Midbrain (tissue), 1 donor: ENCODE measurements at places on chromosomes 16 and 17.
A peak's percentile ranks its signal among the peaks of the same experiment; 100 is the strongest.

GRCh38 chr17:76104140-76104895 is 731 bp upstream of the EXOC7 start:
- DNase-seq, result no peak

DNA sequence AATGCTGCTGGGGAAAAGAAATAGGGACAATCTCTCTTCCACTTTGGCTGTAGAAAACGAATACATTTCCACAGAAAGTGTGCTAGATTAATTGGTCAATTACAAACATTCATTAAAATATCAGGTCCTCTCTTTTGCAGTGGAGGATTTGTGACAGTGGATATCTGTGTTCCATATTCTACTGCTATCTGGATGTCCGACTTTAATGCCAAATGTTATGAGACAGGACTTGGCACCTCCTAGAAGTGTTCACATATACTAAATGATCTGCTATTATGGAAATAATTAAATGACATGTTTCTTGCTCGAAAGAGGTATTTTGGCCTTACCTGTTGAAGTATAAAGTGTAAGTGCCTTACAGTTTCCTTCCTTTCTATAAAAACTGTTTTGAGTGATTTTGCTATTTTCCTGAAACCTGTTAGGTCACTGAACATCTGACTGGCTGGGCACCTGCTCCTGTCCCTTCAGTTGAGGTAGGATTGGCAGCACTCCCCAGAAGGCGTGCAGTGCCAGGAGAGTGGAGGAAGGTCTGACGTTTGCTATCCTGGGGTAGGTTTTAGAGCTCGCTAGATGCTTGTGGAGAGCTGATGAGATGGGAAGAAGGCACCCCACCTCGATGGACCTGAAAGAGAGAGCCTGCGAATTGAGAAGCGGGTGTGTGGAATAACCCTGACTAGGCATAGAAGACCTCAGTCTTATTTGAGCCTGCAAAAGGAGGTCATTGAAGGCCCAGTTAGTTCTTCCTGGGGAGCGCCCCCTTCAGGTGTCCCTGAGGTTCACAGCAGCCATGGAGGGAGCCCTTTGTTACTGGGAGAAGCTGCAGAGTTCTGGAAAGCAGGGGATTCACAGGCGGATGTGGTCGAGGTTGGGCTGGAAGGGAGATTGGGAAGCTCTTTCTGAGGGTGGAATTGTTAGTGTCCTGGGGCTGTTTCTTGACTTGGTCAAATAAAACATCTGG is 159.4 kb upstream of the ZNF267 start:
- DNase-seq, result no peak

DNA sequence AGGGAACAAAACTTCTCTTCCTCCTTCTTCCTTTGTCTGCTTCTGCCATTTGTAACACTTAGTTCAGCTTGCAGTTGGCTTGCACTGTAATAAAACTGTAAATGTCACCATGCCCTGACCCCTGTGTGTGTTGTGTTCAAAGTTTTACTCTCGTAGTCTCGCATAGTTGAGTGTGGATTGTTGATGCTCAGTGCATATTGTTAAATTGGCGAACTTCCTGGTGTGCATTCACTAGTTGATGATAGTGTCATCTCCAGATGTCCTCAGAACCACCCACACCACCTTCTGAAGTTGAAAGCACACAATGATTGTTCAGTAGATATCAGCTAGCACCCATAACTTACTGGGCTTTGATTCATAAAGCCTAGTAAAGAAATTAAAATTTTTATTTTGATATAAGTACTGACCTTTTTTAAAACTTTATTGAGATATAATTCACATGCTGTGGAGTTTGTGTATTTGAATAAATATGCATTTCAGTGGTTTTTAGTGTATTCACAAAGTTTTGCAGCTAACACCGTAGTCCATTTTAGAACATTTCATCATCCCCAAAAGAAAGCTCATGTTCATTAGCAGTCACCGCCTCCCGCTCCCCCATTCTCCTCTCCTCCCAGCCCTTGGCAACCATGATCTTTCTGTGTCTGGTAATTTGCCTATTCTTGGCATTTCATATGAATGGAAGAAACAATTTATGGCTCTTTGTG is 25.0 kb downstream of the USP10 start:
- peak; percentile 22 for DNase-seq

DNA sequence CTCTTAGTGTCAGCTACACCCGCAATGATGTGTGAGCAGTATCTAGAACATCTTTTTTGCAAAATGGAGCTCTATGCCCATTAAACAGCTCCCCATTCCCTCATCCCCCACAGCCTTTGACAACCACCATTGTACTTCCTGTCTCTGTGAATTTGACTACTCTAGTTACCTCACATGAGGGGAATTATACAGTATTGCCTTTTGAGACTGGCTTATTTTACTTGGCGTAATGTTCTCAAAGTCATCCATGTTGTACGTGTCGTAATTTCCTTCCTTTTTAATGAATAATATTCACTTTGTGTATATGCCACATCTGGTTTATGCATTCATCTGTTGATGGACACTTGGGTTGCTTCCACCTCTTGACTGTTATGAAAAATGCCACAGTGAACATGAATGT is 23.2 kb upstream of the CCL22 start:
- no peak for DNase-seq

DNA sequence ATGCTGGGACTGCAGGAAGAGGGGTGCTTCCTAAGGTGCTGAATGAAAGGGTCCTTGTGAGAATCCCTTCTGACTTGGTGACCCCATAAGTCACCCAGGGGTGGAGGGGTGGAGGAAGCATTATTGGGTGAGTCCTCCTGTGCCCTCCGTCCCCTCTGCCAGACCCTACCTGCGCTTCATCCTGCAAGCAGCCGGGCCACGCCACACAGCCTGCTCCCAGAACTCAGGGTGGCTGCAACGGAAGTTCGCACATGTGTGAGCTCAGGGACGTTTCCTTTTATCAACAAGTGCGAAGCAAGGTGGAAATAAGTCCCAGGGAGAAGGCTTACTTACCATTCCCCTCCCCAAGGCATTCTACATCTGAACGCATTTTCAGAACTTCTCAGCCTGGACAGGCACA is 40.9 kb downstream of the COX4I1 start:
- no peak for DNase-seq

DNA sequence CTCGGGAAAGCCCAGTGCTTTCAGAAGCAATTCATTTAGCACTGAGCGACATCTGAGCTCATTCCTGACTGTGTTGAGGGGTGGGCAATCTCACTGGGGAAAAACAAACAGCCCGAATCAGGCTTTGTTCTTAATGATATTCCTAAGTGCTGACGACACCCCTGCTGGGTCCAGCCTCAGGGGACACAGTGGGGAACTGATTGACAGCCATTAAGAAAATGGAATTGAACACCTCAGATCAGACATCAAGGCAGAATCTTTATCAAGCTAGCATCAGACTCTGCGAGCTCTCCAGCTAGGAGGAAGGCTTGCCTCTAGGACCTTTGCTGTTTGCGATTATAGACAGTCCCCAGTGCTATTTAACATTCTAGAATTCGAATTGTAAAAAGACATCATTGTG is 22.5 kb upstream of the LYRM9 start:
- no peak for DNase-seq

DNA sequence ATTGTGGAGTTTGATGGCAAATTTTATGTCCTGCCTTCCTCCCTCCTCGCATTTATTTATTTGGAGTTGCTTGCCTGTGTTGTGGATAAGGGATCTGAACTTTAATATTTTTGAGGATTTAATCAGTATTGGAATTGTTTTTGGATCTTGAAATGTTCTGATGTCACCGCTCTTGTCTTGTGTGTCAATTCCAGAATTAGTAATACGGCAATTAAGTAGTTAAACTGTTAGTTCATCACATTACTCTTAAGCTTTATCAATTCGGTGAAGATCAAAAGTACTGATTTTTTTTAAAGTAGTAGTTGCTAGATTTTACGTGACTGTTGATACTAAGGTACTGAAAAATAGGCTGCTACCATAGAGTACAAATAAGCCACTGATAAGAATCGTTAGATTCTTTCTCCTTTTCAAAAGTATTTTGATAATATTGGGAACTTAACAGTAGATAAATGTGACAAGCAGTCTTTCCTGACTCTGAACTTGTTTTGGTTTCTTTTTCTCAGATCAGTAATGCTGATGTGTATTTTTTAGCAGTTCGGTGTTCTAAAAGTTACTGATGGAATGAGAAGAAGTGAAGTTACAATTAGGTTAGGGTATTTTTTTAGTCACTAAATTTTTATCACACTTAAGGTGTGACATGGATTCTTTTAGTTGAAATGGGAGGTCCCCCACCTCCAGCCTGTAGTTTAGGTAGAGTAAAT is 2.0 kb downstream of the RBBP6 start:
- no peak for DNase-seq

DNA sequence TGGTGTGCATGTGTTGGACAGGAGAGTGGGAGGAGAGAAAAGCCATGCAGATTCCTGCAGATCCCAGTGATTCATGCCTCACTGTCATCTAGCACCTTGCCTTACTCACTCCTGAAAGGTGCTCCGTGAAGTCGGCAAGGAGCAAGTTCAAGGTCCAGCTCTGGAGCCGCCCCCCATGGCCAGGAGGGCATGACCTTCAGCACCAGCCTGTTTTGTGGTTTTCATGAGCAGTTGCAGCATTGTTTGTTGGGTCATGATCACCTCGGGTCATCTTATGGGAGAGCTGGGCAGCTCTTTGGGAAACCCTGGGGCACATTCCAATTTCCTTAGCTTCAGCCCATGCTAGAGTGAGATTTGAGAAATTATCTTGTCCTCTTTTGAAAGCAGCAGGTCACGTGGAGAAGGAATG is 137.5 kb upstream of the IRX3 start:
- DNase-seq, result no peak

GRCh38 chr16:78092758-78093157 is 6.7 kb upstream of the WWOX start:
- DNase-seq, result no peak

DNA sequence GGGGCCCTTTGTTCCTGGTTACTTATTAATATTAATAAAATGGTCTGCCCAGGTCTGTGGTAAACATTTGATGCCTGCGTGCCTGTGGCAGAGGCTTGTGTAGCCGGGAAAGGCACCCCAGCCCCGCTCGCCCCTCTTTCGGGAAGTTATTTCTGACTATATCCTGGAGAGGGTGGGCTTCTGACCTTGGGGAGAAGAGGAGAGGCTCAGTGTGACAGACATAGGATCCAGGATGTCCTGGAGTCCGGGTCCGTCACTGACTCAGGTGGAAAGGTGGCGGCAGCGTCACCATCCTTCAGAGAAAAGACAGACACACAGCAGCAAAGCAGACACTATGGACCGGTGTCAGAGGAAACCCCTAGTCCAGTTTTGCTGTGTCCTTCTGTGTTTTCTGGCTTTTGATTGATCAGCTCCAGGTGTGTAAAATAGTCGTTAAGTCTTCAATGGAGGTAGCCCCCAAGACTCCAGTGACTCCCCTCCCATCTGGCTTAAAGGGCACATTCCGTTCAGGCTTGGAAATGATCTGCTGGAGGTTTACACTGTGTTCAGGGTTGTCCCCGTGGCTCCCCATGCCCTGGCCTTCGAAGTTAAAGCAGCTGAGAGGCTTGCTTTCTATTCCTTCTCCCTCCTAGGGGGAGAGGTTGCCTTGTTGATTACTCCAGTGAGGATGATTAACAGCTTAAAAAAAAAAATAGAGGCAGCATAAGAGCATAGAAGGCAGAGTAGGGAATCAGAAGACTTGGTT is 81.6 kb downstream of the CCDC182 start:
- peak; percentile 38 for DNase-seq

GRCh38 chr17:63442549-63443035 is 3.5 kb downstream of the CYB561 start:
- DNase-seq, result no peak

GRCh38 chr17:37726891-37727675 is 17.8 kb downstream of the HNF1B start:
- no peak for DNase-seq

DNA sequence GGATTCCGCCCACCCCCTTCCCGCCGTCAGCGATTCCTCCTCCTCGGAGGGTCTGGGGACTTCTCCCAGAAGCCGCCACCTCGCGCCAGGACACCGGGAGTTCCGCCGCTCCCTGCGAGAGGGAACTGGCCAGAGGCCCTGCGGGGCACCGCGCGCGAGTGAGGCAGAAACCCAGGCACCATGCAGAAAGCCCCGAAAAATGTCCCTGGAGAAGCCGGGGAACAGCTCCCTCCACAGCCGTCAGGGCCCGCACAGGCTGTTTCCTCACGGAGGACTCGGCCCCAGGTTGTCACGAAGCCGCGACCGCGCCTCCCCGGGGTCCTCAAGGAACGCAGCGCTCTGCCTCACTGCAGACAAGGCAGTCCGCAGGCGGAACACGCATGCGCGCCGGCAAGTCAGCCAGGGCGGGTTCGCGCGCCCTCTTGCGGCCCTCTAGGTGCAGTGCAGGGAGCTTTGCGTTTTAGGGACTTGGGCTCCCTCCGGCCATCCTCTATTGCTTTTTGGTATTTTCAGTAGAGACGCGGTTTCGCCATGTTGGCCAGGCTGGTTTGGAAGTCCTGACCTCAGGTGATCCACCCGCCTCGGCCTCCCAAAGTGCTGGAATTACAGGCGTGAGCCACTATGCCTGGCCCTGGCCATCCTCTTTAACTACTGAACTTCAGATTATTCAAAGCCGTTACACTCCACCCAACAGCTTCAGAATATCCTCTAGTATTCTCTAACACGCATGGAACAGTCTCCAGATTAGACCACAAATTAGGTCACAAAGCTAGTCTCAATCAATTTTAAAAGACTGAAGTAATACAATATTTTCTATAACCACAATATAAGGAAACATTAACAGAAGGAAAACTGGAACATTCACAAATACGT is 20.3 kb upstream of the ZNF287 start:
- peak; percentile 92 for DNase-seq

DNA sequence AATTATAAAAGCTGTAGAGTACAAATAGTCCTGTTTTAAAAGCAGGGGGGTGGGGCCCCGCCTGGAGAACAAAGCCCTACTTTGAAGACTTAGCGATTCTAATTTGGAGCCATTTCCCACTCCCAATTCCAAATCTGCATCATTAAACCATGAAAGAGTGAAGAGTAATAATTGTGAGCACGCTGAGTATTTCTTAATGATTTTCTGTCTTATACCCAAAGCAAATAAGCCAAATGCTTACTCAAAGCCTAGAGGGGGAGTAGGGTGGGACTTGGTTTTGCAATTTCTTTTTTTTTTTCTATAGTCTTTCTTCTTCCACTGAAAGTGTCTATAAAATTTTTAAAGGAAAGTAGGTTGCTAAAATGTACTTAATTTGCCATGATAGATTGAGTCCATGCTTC is 470.1 kb downstream of the TOX3 start:
- DNase-seq, result no peak

DNA sequence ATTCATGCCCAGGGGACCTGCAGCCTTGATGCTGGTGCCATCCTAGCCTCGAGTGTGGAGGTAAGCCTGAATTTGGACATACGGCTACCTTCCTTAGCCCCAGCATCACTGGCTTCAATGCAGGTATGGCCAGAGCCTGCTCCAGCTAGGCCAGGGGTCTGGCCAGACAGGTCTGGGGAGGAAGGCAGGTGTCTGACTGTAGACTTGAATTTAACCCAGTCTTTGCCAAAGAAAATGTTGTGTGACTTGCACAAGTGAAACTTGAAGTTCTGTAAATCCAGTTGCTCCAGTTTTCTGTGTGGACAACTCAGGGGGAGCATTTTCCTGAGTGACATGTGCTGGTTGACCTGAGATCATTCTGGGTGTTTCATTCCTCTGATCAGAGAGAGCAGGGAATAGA is 32.8 kb downstream of the TMEM238L start:
- DNase-seq, result no peak
